ENCODE measurements at places on chromosomes 4 and X.

DNA sequence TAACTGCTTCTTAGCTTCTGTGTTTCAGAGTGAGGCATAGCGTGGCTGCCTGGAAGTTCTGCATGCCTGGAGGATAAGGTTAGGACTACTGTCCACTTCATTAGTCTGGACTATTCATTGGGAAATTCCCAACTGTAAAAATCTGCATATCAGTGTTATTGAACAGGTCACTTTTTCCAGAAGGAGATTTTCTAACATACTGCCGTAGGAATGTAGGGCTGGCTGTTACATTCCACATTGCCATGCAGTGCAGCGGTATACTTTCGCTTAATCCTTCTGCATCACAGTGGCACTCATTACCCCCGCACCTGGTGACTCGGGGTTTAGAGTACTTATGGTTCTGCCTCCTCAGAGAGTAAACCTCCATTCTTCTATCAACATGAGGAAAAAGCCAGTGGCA is 104.6 kb downstream of the NPFFR2 start:
- no peak for DNase-seq

DNA sequence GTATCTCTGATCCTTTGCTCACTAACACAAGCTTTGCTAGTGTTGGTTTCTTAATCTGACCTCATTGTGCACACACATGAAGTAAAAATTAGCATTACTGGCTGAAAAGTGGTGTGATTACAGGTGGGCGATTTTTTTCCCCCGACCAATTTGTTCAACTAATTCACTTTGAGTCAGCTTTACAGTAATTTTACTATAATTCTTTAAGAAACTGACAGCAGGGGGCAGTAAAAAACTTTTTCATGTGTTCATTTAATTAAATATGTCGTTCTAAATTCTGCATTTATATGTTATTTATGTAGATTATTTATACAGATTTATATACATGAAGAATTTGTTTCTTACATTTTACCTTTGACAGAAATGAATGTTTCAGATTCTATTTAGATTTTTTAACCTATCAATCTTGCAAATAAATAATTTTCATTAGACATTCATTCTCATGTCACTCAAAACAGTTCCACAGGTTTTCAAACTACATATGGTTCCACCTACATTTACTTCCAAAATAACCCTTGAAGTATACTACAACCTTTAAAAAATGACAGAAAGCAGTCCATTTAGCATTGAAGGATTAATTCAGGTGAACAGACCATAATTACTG is 17.5 kb downstream of the PALLD start:
- peak; percentile 15 for DNase-seq

GRCh38 chr4:139782926-139783522 is 117.4 kb downstream of the MGST2 start:
- no peak for DNase-seq

DNA sequence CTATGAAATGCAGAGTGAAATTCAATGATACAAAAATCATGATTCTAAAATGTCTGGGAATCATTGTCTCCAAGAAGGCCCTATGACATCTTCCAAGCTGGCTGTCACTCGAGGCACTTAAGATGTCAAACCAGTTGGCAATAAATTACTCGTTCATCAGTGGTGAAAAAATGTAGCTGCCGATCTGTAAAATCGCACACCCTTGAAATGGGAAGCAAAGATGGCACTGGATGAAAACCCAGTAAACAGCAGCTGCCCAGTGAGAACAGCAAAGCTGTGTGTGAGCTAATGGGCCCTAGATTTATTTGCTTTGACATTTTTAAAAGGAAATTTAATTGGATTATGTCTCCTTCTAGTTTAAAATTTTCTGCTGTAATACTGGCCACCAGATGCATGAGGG is 181.9 kb upstream of the NDP start:
- DNase-seq, result no peak

GRCh38 chr4:67746797-67747495 is 7.2 kb downstream of the GNRHR start:
- DNase-seq, result peak; percentile 39

DNA sequence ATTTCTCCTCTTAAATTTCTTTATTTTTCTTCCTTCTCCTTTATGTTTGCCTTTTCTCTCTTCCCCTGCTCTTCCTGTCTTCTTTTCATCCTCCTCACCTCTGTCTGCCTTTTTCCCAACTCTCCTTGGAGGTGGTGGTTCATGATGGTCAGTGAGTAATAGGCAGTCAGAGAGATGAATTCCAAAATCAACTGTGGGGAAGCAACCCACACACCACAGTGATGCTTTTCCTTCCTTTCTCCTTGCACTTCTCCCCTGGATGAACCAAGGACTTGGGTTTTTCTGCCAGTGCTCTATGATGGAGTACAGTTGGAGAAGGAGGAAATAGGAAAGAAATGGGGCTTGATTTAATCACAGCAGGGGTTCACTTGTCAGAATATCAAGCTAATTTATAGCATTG is 153.8 kb downstream of the DCK start:
- DNase-seq, result no peak

GRCh38 chrX:149950681-149951080 is 12.4 kb upstream of the EOLA2 start:
- DNase-seq, result peak; percentile 21

- DNase-seq, result no peak
These were observed 15.0 kb downstream of the RADX start for GRCh38 chrX:106626789-106627188.

- no peak for DNase-seq
These were observed 124.2 kb downstream of the CAMK2D start for GRCh38 chr4:113637363-113637762.

DNA sequence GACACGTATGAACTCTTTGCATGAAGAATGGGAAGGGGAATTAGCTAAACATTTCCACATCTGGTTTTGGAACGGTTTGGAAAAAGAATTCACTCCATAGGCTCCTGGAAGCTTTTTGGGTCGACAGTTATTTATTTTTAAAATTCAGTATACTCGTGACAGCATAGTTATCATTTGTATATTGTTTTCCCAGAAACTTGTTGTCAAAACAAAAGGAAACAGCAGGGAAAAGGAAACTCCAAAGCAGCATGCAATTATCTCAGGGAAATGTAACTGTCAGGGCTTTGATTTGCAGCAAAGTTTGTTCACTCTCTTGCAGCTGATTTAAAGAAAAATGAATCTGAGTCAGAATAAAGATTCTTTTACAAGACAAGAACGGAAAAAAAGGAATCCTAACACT is 86.5 kb downstream of the PLAC1 start:
- no peak for DNase-seq

GRCh38 chr4:15469402-15470127 is at the start of gene CC2D2A:
CC2D2A (plus strand) TSS chr4:15469882; CDS start chr4:15475933, 6,051 bp downstream.
- no peak for DNase-seq

- DNase-seq, result no peak
These were observed 367.5 kb downstream of the PRDM5 start for GRCh38 chr4:120555058-120555457.

DNA sequence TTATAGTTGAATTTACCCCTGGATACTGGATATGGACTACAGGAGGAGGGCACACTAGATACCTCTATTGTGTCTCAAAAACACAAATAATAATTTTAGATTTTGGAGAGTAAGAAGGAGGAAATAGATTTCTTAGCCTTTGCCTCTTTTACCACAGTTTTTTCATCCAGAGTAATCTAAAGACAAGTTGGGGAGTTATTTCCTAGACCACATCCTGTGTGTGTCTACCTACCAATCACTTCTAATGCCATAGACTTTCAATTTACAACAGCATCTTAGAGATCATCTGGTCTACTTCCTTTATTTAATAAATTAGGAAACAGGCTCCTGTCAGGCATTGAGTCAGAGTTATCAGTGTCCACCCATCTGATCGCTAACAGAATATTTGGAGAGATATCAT is 191.5 kb downstream of the EDA start:
- no peak for DNase-seq

DNA sequence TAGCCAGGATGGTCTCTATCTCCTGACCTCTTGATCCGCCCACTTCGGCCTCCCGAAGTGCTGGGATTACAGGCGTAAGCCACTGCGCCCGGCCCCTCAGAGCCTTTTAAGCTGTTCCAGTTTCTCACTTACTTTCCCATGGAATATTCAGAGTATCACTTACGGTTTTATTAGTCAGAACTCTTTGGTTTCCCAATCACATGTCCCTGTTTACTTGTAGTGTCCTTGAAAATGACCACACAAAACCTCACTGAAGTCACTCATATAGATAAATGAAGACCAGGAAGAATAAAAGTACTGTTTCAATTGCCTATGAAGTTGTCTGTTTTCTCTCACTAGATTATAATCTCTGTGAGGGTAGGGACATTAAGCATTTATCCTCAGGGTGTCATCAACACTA is 217.2 kb upstream of the HCCS start:
- DNase-seq, result no peak

DNA sequence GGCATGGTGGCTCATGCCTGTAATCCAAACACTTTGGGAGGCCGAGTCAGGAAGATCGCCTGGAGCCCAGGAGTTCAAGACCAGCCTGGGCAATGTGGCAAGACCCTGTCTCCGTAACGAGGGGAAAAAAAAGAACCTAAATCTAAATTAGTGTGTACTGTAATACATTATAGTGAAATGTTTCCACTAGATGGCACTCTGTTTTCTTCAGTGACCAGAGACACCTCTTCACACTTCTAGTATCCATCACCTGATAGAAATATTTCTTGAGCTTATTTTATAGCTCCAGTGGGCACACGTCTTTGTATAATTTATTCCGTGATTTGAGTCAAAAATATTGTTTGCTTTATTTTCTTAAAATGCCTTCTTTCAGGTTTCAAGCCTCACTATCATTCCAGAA is 600.9 kb upstream of the DIPK2B start:
- DNase-seq, result peak; percentile 17

DNA sequence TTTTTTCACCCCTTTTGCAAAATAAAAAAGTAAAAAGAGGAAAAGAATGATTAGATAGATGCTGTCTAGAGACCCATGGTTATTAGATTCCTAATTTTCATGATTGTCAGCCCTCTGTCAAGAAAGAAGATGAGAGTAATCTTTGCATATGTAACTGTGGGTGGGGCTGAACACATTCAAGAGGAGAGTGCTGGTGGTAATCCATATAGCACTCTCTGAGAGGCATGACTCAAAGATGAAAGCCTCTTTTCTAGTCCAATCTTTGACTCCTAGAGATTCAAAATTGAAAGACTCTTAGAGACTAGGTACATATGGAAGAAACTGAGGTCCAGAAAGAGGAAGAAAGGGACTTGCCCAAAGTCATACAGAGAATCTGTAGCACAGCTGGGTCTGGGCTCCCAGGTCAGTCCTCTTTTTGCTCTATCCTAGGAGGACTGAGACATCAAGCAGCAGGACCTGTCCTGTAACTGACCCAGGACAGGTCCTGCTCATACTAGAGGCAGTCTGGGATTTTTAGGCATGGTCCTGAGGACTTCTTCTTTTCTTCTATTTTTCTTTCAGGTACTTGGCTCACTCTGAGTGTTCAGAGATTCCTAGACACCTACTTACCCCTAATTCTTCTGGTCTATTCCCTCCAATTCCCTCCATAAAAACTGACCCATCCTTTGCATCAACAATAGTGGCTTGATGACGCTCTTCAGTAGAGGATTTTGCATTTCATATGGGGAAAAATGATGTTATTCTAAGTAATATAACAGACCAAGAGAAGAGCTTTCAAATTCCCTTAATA is 23.8 kb downstream of the VSIG4 start:
- no peak for DNase-seq

DNA sequence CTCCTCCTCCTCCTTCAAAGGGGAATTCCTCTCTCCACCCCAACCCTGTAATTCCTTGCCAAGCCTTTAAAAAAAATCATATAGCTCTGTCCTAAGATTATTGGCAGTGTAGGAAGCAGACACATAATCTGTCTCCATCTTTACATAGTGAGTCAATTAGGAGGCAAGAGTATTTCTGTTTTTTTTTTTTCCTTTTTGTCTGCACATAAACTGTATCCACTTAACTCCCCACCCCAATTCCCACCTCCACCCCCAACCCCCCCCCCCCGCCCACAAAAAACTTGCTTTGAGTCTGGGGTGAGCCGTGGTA is 182.5 kb downstream of the RASL11B start:
- DNase-seq, result no peak

DNA sequence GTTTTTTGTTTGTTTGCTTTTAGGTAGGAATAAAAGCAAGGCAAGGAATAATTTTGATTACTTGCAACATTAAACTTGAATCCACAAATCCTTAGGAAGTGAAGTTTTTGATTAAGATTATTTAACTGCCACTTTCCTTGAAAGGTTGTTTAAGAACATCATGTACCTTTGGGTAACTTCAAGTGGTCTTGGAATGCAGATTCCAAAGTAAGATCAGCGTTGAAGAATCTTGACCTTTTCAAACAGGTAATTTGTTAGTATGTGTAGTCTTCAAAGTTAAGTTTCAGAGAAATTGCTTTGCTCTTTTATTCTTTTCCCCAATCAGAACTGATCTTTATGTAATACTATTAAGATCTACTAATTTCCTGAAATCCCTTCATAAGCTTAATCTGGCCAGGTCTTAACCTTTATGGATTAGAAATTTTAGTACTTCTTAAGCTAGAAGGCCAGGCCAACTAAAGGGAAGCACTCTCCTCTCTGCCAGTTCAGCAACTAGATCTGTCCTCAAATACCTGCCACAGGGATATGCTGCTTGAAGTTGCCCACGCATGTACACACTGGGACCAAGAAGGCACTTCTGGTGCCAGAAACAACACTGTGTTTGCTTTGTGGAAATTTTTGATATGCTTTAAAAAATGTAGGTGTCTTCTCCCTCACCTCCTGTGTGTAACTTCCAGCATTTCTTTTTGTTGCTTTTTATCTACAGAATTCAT is 7.4 kb downstream of the NPNT start:
- DNase-seq, result no peak

- no peak for DNase-seq
These were observed 375.6 kb upstream of the EPHA5 start for GRCh38 chr4:66045913-66046312.

DNA sequence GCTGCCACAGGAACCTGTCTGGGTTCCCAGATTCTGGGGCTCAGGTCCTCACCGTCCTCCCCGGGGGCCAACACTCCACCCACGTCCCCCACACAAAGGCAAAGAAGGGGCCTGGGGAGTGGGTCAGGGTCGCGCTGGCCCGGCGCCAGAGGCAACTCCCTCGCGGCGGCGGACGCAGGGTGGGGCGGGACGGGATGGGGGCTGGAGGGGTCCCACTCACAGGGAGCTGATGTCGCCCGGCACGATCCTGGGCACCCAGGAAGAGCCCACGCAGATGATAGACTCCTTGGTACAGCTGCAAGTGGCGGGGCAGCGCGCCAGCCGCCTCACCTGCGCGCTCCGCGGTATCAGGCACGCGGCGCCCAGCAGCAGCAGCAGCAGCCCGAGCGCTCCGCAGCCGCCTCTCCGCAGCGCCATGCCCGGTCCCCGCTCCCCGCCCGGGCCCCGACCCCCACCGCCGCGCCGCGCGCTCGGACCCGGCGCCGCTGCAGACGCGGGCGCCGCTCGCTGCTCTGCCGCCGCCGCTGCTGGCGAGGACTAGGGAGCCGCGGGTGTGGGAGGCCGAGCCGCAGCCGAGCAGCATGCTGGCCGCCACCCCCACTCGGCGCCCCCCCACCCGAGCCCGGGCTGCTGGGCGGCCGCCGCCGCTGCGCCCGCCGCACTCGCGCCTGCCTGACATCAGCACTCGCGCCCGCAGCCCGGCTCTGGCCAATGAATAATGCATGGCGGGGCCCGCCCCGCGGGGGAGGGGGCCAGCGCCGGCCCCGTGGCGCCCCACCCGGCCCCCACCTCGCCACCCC is at the start of gene LGI2:
LGI2 (minus strand) TSS at position 670 of the 800 bp plus-strand sequence; CDS start at position 417, 253 bp downstream.
- peak; percentile 52 for DNase-seq

- no peak for DNase-seq
These were observed 500.2 kb downstream of the INPP4B start for GRCh38 chr4:142345924-142346323.
